ENCODE measurements at places on chromosomes 16 and 17.

DNA sequence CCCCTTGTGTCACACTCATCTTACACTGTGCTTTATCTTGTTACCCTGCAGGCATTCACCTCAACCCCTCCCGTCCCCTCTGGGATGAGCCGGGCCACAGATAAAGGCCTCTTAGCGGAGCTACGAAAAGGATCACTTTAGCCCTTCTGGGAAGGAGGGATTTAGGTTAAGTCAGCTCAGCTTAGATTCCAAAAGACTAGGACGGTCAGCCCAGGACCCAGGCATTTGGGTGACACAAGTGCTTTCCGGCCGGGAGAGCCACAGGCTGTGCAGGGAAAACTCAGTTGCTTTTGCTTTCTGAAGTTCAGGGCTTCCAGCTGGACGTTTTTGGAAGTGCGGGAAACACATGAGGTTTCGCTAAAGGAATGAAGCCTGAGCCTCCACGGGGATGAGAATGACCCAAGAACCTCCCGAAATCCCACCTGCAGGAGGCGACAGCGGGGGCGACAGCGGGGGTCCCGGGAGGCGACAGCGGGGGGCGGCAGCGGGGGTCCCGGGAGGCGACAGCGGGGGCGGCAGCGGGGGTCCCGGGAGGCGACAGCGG, 11.6 kb upstream of the METRNL start:
- DNase-seq, result no peak

- no peak for DNase-seq
Measured at GRCh38 chr16:78817200-78817739, 717.8 kb downstream of the WWOX start.

DNA sequence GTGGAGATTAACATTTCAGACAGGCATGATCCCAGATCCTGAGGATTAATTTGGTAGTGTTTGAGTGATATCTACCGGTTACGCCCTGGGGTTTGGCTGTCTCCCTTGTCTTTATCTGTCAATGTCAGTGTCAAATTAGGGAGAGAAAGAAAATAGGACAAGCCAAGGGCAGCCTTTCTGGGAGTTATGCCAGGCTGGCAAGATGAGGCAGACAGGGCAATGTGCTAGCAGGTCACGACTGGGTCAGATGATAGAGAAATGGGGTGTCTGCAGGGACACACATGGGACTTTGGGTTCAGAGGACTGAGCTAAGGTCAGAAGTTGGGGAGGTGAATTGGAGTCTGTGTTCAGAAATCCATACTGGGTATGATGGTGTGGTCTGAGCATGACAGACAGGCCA, 27.4 kb upstream of the LYRM9 start:
- DNase-seq, result no peak

DNA sequence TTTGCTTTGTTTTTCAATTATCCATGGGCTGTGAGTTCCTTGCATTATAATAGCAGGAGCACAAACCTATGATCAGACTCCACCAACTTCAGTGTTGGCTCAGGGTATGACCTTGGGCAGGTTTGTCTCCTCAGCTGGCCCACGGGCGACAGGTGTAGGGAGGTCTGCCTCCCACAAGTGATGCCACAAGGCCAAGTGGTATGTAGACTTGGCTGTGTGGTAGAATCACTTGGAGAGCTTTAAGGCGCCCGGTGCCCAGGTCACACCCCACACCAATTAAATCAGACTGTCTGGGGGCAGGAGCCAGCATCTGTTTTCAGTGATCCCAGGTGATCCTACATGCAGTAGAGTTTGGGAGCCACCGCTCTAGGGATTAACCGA, 153.4 kb downstream of the CLEC16A start:
- no peak for DNase-seq

DNA sequence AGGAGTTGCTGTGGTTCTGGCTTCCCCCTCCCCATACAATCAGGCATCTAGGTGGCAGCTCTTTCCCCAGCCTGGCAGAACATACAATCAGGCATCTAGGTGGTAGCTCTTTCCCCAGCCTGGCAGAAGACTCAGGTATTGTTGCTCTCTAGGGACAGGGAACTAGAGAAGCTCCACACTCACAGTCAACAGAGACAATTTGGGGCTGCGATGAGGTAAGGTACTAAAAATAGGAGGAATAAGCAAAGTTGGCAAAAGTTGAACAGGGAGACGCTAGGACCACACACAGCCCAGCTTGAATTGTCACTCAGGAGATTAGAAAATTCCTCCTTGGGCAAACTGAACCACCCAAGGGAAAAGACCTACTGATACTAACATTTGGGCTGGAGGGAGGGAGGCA, 315.5 kb upstream of the CDH5 start:
- no peak for DNase-seq

DNA sequence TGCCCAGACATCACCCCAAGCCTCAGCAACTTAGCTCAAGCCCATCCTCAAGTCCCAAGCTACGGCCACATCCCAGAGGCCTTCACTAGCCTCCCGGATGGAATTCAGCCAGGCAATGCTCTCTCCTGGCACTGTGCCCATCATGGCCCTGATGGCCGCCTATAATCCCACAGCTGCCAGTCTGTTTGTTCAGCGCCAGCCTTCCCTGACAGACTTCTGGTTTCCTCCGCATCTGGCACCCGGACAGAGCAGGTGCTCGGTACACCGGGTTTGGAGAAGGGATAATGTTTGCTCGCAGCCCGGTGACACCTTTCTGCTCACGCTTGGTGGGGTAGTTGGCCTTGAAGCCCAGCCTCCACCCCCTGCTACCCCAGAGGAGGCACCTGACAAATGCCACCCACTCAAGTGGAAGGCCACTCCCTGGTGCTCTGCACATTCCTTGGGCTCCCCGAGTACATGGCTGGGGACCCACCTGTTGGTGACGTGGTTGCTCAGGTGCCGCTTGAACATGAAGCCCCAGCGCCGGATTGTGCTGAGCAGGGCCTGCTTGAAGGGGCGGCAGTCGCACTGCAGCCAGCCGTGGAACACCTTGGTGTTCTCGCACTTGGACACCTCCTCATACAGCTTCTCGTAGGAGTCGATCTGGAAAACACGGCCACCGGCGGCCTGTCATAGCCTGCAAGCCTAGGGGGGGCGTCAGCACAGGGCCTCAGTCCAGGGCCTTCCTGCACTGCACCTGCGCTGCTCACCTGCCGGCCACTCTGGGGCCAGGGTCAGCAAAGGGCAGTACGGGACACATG, 47.1 kb downstream of the DNAH17 start:
- no peak for DNase-seq

DNA sequence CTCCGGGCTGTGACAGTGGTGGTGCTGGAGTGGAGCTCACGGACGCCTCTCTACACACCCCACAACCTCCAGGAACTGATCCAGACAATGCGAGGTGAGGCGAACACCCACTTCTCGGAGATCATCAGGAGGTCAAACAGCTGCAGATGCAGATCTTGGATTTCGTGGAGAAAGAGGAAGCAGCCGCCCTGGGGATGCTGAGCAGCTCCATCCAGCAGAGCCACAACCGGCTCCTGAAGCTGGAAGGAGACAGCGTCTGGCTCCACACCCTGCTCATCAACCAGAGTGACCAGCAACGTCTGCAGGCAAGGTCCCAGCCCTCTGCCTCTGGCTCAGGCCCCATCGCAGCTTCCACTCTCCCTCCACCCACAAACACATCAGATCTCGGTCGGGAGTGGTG, 13.2 kb upstream of the SLC16A5 start:
- no peak for DNase-seq

All from activated gamma-delta T cell treated with Interleukin-2 at 50 U/mL for 16 hours (primary cell).